ENCODE measurements at places on chromosomes 12 and 14.

- no peak for DNase-seq
Measured at GRCh38 chr12:106445959-106446358, 88.4 kb downstream of the POLR3B start.

DNA sequence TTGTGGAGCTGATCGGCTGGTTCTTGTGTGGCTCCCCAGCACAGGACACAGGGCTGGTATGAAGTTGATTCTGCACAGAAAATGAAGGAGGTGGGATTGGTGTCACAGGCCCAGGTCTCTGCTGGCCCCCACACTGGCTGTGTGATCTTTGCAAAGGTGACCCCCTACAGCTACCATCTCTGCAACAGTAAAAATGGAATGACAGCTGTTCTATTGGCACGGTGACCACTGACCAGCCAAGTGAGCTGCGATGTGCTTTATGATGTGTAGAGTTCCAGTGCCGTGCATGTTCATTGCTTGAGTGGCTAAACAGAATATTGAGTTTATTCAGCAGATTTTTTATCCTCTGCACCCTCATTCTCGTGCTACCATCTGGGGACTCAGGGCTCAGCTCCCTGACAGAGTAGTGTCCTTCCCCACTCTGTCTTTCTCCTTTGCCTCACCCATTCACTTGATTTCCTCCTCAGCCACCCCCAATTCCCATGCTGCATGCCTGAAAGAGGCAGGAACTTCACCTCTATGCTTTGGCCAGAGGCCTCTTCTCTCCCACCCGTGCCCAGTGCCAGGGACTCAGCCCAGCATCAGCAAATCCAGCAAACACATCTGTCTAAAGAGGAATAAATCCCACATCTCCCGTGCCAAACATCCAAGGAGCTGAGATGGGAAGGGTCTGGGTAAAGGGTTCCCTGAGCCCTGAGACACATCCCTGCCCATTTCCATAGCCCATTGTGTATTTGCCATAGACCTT is 21.2 kb downstream of the C14orf132 start:
- DNase-seq = no peak

DNA sequence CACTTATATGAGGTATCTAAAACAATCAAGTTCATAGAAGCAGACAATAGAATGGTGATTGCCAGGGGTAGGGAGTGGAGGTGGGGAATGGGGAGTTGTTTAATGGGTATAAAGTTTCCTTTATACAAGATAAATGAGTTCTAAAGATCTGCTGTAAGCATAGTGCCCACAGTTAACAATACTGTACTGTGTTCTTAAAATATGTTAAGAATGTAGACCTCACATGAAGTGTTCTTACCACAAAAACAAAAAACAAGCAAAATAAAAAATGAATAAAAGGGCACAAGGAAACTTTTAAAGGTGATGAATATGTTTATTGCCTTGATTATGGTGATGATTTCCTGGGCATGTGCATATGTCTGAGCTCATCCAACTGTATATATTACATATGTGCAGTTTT is 211.8 kb downstream of the MSRB3 start:
- no peak for DNase-seq

DNA sequence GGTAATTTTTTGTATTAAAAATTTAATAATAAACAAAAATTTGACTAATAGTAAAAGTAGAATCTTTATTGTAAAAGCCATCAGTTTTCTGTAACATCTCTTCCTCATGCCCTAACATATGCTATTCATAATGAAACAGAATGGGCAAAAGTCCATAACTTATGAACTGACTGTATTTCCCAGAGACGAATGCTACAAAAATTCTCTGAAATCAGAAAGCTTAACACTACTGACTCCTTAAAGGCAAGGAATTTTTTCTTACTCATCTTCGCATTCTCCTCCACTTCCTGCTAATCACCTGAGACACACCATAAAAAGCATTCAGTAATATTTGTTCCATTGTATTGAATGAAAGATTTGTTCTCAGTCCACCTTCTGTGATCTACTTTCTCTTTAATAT is 17.6 kb downstream of the MON2 start:
- DNase-seq = no peak

- no peak for DNase-seq
Measured at GRCh38 chr12:123960029-123960735, 12.4 kb downstream of the CCDC92 start.

- DNase-seq = no peak
Measured at GRCh38 chr12:51953089-51953488, 1.6 kb downstream of the ACVR1B start.

DNA sequence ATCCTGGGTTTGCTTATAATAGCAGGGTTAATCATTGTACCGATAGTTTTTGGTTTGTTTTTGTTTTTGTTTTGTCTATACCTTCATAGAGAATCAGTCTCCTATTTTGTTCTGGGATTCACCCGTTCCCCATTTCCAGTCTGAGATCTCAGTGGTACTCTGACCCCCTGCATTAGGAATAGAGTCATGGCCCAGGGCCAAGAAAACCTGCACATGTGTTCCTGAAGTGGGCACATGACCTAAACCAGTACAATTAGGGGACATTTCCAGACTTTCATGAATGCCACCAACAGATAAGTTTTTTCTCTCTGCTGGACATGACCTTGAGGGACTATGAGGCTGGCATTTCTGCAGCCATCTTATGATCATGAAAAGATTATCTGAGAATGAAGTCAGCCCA is 52.5 kb downstream of the MRPL42 start:
- no peak for DNase-seq

- no peak for DNase-seq
Measured at GRCh38 chr12:53231921-53232645, at the start of gene RARG. Gene RARG, minus strand, starts transcription at chr12:53232209. Its CDS starts 4,664 bp downstream, at chr12:53227545.

DNA sequence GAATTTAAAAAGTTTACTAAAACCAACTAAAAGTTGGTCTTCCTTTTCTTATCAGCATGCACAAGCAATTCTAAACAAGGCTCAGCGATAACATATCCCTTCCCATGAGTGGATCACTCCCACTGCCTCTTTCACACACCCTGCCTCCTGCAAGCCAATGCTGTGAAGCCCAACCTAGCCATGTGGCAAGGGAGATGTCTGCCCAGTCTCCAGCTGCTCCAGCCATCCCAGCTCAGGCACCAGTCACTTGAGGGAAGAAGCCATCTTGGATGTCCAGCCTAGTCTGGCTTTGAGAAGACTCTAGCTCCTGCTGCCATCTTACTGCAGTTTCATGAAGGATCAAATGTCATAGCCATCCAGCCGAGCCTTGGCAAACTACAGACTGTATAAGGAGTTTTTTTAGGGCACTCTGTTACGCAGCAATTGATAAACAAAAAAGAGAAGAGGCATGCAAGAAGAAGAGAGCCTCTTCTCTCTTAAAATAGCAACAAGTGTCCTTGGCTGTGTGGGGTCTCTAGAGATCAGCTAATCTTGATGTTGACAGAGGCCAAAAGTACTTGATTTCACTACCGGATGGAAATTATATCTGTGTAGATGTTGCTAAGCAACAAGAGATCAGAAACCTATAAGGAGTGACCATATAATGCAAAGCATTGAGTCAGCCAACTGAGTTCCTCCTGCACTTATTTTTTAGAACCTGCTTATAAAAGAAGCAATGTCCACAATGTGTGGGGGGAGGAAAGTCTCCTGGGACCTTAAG is 108.9 kb downstream of the PTCSC3 start:
- DNase-seq = no peak

- peak; percentile 53 for DNase-seq
Measured at GRCh38 chr12:53207042-53207441, at the start of gene ITGB7. Gene ITGB7, minus strand, starts transcription at chr12:53207251. Its CDS starts 6,808 bp downstream, at chr12:53200443.

GRCh38 chr12:546920-547845 is 87.4 kb downstream of the B4GALNT3 start:
- peak; percentile 46 for DNase-seq

Data from stimulated activated CD8-positive, alpha-beta memory T cell treated with anti-CD3 and anti-CD28 coated beads, Interleukin-2, amount 100 ng/mL, for 1 hour (primary cell).